NCI-H345 (cell line): ENCODE measurements at places on chromosomes 2 and 18.

DNA sequence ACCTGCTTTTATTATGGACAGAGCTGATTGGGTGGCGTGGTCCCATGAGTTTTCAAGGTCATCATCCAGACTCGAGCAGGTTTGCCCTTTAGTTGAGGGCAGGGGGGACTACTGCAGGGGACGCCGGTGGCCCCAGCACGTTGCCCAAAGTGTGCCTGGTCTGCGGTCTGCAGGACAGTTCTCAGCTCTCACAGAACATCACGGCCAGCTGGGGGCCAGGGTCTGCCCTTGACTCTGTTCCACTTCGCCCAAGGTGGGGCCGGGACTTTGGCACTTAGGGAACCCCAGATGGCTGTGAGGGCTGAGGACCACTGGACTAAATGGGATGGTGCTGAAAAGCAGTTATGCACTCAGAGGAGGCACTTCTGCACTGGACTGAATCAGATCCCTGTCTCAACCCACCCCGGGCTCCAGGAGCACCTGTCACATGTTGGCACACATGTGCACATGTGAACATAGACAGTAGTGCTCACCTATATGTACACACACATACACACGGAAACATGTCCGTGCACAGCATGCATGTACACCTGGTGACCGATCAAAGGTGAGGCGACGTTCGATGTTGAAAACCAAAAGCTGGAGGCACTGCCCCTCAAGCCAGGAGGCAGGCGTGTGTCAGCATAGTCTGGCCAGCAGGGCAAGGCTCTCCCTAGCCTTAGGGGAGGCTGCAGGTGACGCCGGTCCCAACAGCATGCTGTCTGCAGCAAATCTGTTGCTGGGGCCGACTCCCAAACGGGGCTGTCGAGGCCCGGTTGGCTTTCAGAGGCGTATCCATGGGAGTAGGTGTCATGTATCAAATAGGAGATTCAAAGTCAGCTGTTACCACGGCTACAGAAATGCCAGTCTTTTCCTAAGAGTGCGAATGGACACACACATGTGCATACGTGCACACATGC lies 10.2 kb downstream of the ANO7 start:
- no peak for DNase-seq

DNA sequence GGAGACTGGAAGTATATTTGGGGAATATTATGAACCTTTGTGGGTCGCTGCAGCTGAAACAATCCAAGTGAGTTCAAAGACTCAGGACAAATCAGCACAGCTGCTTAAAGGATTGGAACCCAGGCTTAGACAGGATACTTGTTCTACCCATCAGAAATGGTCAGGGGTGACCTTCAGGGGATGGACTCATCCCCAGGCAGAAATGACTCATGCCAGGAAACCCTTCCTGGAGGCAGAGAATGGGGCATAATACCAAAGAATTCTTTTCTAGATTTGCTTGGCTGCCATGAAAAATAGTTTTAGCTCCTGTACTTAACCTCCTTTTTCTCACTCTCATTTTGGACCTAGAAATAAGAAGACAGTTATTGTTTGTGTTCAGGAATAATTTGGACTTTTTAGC lies 425.5 kb downstream of the TSN start:
- DNase-seq = no peak

DNA sequence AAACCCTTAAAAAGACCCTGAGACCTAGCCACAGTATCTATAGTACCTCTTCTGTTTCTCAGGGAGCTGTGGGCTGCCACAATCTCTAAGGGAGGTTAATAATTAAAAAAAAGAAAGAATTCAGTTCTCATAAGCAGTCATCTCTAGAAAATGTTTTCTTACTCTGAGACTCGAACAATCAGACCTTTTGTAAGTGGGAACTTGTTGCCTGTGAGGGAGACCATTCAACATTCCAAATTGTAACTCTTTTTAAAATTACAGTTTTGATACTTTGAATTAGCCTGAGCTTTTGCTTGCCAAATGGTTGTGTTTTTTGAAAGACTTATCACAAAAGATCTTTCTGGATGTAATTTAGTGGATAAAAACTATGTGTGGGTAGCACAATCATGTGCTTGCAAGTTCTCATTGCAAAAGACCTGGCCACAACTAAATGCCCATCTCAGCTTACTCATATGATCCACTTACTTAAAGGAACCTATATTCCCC lies 33.3 kb downstream of the IL1R2 start:
- no peak for DNase-seq

DNA sequence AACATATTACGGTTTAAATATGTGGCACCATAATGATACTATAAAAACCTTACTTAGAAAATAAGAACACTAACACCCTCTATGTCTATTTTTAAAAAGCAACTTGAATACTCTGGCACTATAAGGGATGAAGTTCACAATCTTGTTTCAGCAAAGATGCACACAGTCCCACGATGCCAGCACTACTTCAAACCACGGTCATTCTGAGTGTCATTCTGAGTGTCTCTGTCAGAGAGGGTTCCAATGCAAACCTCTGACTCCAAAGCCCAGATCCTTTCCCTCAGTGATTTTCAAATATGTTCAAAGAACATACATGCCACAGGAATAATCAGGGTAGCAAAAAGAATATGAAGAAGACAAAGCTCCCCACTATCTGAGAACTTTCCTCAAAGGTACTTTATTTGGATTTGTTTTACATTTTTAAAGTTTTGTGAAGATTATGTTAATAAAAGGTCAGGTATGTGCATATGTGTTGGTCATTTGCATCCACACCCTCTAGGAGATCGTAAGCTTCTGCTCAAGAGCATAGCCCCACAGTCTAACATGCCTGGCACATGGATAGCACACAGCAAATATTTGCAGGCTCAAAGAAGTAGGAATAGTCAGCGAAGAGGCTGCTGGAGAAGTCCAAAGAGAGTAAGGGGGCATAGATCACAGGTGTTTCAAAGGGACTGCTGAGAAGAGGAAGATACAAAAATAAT lies 127.6 kb downstream of the DYM start:
- DNase-seq = no peak

- no peak for DNase-seq
Measured at GRCh38 chr2:106130251-106130998, 63.7 kb downstream of the UXS1 start.

DNA sequence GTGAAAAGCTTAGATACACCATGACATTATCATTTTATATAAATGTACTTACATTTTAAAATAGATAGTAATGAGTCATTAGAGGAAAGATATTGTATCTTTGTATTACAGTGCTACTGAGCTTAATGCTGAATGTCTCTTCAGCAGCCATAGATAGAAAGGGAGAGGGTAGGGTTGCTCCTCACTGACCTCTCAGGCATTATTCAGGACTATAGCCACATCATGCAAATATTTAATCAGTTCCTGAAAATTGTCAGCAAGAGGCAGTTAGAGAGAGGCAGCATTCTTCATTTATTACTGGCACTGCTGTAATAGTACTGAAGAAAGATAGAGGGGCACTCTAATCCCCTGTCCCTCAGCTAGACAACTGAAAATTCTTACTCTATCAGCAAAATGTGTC lies 242.0 kb upstream of the TANK start:
- no peak for DNase-seq

DNA sequence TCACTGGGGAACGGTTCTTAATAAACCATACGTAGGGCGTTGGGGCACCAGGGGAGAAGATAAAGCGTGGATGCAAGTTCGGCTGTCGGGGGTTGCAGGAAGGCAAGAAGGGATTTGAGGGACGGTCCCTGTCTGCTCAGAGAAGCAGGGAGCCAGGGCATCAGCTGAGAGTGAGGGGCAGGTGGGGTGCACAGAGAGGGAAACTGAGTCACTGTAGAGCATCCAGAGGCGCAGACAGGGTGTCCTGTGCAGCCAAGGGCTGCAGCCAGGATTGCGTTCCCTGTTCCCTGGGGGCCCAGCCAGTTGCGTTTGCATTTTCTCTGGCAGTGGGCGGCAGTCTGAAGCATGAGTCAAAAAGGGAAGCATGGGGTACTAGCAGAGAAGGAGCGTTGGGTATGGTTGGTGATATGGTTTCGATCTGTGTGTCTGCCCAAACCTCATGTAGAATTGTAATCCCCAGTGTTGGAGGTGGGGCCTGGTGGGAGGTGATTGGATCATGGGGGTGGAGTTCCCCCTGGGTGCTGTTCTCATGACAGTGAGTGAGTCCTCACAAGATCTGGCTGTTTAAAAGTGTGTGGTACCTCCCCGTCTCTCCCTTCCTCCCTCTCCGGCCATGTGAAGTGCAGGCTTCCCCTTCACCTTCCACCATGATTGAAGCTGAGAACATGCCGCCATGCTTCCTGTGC lies 202.9 kb downstream of the NDUFA10 start:
- DNase-seq = no peak

DNA sequence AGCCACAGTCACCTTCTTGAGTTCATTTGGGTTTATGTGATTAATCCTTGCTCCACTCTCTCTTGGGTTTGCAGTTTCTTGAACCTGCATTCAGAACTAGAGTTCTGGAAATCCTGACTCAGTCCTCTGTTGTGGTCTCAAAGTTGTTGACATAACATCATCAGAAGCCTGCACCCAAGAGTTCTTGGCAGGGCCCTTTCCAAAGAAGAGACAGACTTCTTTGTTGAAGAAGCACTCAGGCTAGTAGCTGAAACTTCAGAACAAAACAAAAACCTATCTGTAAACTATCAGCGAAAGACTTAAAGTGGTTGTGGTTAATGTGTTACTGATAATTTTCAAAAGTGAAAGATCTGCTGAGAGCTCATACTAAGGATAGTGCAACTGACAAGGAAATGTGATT lies 120.8 kb downstream of the FAM168B start:
- no peak for DNase-seq
